ENCODE measurements at places on chromosomes 16 and 17.

GRCh38 chr17:28724500-28725165 lies 1.4 kb downstream of the TLCD1 start:
- DNase-seq = no peak

- no peak for DNase-seq
Measured at GRCh38 chr16:50318796-50319578, 49.8 kb downstream of the BRD7 start.

- DNase-seq = no peak
Measured at GRCh38 chr17:12050646-12051225, 30.1 kb downstream of the MAP2K4 start.

DNA sequence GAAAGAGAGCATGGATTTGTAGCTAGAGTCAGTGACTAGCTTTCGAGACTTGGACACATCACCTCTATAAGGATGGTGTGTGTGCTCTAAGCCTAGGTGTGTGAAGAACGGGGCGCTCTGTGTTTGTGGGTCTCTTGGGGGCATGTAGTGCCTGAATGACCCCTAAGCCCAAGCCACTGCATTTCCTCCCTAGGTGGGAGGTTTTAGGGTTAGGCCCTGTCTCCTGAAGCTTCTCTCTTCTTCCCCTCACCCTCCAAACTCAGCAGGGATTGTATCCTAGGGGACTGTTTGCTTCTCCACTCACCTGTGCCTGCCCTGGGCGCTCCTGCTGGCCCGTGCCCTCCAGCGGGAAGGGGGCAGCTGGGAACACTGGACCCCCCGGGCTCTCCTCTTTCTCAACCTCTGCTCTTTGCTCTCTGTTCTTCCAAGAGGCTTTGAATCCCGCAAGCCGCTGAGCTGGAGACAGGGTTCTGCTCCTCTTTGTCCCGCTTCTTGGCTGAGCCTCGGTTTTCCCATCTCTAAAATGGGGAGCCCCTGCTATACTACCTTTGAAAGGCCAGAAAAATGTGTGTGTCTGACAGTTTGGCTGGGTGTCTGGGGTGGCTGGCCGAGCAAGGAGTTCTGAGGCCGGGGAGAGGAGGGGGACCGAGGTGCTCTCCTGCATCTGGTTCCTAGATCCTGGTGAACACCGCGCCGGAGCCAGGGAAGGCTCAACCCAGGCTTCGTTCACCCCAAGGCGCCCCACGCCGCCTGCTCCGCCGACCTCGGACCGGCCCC lies 810 bp downstream of the CYGB start:
- DNase-seq = no peak

DNA sequence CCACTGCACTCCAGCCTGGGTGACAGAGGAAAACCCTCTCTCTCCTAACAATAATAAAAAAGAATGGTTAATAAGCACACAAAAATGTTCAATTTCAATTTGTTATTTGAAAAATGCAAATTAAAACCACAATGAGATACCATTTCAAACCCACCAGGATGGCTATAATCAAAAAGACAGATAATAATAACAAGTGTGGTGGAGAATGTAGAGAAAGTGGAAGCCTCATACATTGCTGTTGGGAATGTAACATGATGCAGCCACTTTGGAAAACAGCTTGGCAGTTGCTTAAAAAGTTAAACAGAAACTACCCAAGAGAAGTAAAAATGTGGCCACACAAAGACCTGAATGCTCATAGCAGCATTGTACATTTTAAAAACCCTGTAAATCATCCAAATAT lies 51.8 kb upstream of the MAP3K14 start:
- no peak for DNase-seq

GRCh38 chr17:77061669-77062068 lies 79.1 kb upstream of the SEC14L1 start:
- DNase-seq = no peak

- no peak for DNase-seq
Measured at GRCh38 chr17:40910441-40910841, 25.4 kb upstream of the KRT20 start.

GRCh38 chr17:58728798-58729197 lies 26.9 kb upstream of the PPM1E start:
- no peak for DNase-seq

DNA sequence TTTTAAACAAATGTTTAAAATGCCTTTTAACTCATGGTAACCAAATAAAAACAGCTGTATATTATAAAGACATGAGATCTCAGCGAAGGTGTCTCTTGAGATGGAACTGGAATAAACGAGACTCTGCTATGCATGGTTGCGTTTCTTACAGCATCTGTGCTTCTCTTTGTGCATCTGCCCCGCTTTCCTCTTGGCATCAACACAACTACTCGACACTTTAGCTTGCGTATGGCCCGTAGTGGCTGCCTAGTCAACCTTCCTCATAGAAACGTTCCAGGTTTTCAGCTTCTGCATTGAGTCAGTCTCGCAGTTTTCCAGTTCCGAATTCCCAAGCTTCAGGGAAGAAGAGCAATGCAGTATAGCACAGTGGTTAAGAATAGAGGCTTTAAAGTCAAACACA lies 214.9 kb downstream of the CEP112 start:
- DNase-seq = no peak

DNA sequence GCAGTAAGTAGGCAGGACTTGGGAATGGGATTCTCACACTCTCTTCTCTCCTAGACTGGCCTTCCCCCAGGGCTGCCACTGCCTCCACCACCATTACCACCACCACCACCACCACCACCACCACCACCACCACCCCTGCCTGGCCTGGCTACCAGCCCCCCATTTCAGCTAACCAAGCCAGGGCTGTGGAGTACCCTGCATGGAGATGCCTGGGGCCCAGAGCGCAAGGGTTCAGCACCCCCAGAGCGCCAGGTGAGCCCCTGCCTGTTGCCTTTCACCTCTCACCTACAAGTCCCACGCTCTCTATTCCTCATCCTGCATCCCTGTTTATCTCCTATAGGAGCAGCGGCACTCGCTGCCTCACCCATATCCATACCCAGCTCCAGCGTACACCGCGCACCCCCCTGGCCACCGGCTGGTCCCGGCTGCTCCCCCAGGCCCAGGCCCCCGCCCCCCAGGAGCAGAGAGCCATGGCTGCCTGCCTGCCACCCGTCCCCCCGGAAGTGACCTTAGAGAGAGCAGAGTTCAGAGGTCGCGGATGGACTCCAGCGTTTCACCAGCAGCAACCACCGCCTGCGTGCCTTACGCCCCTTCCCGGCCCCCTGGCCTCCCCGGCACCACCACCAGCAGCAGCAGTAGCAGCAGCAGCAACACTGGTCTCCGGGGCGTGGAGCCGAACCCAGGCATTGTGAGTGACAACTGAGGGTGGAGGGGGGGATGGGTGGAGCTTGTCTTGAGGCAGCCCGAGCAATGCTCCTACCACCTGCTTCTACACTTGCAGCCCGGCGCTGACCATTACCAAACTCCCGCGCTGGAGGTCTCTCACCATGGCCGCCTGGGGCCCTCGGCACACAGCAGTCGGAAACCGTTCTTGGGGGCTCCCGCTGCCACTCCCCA lies 7.9 kb upstream of the TMEM88 start:
- no peak for DNase-seq

DNA sequence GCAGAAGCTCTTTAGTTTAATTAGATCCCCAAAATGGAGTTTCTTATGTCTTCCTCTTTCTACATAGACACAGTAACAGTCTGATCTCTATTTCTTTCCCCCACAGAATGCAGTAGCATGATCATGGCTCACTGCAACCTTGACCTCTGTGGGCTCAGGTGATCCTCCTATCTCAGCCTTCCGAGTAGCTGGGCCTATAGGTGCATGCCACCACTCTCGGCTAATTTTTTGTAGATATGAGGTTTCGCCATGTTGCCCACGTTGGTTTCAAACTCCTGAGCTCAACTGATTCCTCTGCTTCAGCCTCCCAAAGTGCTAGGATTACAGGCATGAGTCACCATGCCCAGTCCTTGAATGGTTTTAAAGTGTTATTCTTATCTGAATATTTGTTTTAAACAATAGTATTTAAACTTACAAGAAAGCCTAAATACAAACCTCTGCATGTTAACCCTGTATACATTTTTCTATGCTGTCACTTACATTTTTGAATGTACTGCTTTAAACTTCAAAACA lies 120.6 kb downstream of the GOSR1 start:
- DNase-seq = no peak

GRCh38 chr17:63774141-63774968 lies at the start of gene DDX42:
Gene DDX42, plus strand, starts transcription at chr17:63774170. Its CDS starts 12,880 bp downstream, at chr17:63787050.
- no peak for DNase-seq

DNA sequence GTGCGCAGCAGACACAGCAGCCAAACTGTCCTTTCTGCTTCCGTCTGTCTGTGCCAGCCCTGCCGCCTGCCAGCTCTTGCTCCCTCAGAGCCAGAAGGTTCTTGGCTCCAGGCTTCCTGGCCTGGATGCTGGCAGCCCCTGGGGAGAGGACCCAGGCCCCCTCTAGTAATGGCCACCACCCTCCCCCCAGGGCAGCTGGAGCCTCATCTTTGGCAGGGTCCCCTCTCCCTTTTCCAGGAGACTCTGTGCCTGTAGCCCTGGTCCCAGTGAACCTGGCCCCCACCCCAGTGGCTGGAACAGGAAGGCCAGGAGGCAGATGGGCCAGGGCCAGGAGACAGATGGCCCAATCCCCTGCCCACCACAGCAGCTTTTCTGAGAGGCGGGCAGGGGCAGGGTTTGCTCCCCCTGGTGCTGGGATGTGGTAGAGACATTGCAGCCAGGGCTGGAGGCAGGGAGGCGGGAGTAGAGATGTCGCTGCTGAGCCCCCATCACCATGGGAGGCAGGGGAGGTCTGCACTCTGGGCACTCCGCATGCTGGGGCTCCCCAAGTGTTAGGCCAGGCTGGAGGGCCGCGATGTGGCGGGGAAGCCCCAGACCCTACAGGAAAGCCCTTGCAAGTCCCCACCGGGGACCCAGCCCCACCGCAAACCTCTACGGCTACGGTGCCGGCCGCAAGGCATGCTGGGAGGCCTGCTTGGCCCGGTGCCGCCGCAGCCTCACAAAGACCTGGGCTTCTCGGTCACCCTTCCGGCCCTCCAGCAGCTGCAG lies 16.7 kb downstream of the UNC13D start:
- no peak for DNase-seq

- DNase-seq = peak; percentile 3
Measured at GRCh38 chr16:78503602-78504001, 404.1 kb downstream of the WWOX start.

GRCh38 chr17:82640036-82640435 lies 8.2 kb downstream of the WDR45B start:
- DNase-seq = no peak

- no peak for DNase-seq
Measured at GRCh38 chr17:32189343-32189742, 47.0 kb downstream of the RHOT1 start.

DNA sequence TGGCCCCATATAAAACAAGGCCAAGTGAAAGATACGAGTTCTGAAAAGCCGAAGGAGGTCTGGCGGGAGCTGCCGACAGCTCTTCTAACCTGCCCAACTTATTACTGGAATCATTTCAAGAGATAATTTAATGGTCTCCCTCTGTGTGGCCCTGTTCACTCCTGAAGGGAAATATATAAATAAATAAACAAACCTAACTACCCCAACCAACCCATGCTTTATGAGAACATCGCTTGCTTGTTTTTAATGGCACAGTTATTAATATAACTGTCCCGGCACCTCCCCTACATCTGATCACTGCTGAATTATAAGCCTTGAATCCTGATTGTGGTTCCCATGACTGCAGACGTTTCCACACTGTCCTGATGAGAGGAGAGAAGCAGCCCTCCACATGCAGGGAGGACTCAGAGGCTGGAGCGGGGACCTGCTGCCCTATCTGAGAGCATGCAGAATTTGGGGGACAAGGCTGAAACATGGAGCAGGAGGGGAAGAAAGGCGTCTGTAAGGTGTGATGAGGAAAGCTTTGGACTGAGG lies 22.2 kb downstream of the CDK5RAP3 start:
- DNase-seq = no peak

DNA sequence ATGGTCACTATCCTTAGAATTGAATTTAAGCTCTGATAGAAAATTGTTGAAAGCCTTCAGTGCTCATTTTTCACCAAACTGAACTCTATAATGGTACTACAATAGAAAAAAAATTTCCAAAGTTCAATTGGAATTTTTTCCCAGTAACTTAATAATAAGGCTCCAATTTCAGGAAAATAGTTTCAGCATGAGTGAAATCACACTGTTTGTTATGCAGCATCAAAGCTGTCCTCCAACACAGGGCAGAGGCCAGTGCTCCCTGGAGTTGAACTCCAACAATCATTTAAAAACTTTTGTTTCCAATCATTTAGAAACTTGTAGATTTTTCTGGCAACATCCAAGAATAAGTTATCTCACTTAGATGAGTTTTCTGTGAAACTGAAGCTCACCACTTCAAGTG lies 103.1 kb upstream of the HSBP1 start:
- no peak for DNase-seq

- DNase-seq = no peak
Measured at GRCh38 chr17:4023220-4023619, 59.0 kb upstream of the ATP2A3 start.

GRCh38 chr17:57861790-57862693 lies 12.2 kb upstream of the MRPS23 start:
- DNase-seq = no peak

GRCh38 chr17:10276436-10276835 lies 78.0 kb upstream of the GAS7 start:
- DNase-seq = no peak

DNA sequence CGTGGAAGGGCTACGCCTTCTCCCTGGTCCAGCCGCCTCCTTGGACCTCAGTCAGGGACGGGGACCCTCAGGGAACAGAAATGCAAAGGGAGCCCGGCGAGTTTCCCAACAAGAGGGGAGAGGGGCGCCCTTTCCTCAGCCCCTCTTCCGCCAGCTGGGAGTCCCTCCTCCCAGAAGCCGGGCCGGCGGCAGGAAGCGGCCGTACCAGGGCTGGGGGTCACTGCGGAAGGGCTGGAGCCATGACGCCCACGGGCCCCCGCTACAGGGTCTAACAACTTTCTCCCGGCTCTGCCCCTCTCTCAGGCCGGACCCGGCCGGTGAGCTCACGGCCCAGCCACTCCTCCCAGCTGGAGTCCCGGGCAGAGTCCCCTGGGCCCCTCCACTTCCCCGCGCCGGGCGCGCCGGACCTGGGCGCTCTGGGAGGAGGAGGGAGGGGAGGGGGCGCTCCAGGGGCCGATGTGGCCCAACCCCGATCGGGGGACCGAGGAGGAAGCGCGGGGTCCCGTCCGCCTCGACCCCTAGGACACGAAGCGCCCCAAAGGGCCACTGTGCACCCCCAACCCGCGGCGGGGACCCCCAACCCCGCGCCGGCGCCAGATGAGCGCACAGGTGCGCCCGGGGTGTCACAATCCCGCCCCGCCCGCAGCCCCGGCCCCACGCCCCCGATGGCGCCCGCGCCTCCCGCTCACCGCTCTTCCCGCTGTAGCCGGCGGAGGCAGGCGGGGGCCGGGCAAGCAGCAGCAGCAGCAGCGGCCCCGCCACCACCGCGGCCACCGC lies 578 bp downstream of the PGAP6 start:
- DNase-seq = no peak

GRCh38 chr17:7587420-7588151 lies 2.3 kb downstream of the SOX15 start:
- no peak for DNase-seq

- no peak for DNase-seq
Measured at GRCh38 chr17:72970797-72971196, 121.7 kb downstream of the SLC39A11 start.

Measured in stimulated activated CD8-positive, alpha-beta memory T cell treated with anti-CD3 and anti-CD28 coated beads, Interleukin-15, amount 100 ng/mL, for 4 hours (primary cell).